Activated T-helper 1 cell treated with Interleukin-2 at 50 U/mL for 16 hours (primary cell): ENCODE measurements at places on chromosomes 1 and 21.

GRCh38 chr1:244680667-244681066 is 27.7 kb downstream of the DESI2 start:
- DNase-seq = no peak

DNA sequence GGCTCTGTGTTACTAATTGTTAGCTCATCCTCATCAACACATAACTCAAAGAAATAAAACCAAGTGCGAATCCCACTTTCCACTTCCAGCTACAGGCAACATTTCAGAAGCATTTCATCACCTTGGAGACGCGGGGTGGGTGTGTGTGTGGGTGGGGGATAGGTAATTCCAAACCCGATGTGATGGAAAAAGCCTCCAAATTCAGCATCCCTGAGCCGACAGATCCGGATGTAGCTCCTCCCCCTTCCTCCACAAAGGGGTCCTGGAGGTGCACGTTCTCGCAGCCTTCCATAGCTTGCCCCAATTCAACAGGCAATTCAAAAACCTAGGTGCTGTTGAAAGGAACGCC is 486 bp downstream of the HSPA13 start:
- no peak for DNase-seq

DNA sequence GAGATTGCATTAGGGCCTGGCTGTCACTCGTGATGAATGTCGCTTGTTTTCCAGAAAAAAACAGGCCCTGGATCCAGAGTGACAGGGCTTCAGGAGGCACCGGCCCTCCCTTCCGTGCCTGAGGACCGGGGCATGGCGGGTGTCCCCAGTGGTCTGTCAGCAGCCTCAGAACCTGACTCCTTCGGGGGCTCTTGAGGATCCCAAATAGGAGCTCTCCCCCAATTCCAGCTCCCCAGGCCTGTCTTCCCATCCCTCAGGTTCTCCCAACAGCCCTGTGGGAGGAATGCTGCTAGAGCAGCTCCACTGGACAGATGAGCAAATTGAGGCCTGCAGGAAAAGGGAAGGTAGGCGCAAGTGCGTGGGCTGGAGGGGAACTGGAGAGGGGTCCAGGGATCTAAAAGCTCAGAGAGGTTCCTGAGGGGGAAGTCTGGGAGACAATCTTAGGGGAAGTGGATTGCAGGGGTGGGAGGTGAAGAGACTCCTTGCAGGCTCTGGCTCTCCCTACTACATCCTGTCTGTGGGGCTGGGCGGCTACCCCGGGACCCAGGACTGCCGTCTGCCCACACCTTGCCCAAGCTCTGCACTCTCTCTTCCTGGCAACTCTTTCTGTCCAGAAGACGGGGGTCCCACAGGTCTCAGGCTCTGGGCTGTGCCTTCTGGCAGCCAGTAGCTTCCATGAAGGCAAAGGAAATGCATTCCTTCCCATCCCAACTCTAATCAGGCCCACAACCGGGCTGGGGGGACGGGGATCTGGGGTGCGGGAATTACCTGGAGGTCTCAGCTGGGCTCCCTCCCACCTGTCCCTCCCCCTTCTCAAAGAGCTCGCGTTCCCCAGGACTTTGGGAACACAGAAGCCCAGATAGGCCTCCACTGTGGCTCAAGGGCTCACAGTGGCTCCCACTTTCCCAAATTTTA is 105.7 kb upstream of the CASZ1 start:
- no peak for DNase-seq

- no peak for DNase-seq
Measured at GRCh38 chr1:96222701-96223100, 498.9 kb upstream of the PTBP2 start.

DNA sequence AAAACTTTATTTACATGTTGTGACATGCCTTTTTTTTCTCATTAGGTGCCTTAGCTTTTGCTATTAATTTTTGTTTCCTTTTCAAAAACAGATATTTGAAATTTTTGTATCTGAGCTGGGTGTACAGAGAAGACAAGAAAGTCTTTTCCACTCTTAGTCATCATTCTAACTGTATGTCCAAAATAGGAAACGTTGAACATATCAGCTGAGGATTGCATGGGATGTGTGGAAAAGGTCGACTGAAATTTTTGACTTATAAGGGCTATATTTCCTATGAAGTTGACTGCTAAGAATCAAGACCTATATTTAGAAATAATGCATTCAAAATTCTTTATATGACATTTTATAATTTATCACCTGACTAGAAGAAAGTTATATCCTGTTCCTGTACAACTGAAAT is 270.0 kb upstream of the ZRANB2 start:
- no peak for DNase-seq

- DNase-seq = peak; percentile 10
Measured at GRCh38 chr21:23887725-23888306, 1719.5 kb downstream of the MRPL39 start.

- DNase-seq = no peak
Measured at GRCh38 chr1:41792485-41792770, 126.3 kb downstream of the HIVEP3 start.

DNA sequence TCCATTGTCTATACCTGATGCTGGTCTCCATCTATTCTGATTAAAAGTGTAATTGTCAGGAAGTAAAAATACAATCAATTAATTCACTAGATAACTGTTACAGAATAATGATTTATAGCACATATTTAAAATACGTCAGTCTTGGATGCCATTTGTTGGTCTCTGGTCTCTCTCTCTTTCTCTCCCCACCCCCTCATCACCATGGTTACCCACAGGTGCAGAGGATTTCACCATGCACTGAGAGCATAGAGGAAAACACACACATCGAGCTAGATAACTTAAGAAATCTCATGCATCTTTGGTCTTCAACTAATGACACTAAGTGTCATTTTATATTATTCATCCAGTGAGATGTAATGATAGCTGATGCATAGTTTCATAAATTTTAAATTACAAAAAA is 33.4 kb downstream of the LRRC53 start:
- no peak for DNase-seq

GRCh38 chr21:45736690-45737484 is 93.4 kb downstream of the PCBP3 start:
- no peak for DNase-seq

DNA sequence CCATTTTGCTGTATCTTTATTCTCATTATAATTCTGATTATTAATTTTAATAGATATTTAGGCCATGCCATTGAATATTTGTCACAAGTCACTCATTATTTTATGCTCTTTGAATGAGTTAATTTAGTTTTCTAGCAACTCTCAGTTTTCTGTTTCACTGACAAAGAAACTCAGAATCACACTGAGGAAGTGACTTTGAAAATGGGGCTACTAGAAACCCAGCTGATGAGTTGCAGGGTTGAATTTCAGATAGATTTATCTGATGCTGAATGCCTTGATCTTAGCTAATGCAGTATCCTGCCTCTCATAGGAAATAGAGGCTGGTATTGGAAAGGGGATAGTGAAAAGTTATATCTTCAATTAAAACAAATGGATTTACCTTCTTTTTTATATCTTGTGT is 67.4 kb upstream of the PLA2G4A start:
- no peak for DNase-seq

DNA sequence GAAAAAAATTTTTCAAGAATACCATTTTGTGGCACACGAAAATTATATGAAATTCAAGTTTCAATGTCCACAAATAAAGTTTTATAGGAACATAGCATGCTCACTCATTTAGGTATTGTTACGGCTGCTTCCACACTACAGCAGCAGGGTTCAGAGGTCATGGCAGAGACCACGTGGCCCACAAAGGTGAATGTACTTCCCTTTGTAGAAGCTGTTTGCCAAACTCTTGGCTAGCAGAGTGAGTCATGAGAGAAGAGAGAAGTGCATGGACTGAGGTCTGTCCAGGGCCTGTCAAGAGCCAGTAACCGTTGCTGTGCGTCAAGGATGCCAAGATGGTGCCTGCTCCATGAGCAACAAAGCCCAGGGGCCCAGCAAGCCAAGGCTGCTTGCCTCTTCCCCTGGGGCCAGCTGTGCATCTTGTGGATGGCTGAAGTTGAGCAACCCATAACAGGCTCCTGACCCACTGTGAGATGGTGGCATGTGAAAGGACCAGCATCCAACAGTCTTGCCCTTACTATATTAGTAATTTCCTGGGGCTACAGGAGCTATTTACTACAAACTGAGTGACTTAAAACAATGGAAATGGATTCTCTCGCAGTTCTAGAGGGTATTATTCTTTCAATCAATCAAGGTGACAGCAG is 64.8 kb upstream of the ATP5PO start:
- no peak for DNase-seq

GRCh38 chr1:25094229-25094628 is 138.1 kb downstream of the SYF2 start:
- DNase-seq = no peak

- DNase-seq = peak; percentile 49
Measured at GRCh38 chr1:9181176-9181906, 52.4 kb upstream of the GPR157 start.

DNA sequence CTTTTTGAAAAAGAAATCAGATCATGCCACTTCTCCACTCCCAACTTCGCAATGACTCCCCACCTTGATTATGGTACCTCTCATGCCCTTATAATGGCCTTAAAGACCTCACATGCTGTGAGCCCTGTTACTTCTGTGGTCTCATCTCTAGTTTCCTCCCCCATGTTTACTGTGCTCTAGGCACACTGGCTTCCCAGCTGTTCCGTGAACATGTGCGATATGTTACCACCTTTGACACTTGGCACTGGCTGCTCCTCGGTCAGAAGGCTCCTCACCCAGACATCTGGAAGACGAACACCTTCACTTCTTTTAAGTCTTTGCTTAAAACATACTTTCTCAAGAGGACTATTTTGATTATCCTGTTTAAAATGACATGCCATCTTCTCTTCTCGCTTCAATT is 14.3 kb upstream of the NTMT2 start:
- DNase-seq = no peak
